ENCODE measurements at places on chromosomes 6 and 20.

DNA sequence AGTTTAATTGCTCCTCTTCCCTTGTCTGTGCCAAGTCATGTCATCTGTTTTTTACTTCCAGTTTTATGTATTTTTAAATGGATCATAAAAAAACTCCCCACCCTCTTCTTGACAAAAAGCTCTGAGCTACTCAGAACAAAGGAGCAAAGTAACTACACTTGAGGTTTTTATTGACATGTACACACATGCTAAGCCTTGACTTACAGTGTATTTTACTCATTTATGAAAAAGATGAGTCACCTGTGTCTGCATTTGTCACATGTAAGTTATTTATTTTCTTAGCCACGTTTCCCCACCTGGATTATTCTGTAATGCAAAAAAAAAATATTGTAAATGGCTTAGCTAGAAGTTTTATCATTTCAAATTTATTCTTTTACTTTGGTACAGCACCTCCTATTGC is 628.8 kb upstream of the SLC35B3 start:
- peak; percentile 5 for DNase-seq

- no peak for DNase-seq
These were observed 135.6 kb upstream of the SLC22A23 start for GRCh38 chr6:3592371-3592941.

DNA sequence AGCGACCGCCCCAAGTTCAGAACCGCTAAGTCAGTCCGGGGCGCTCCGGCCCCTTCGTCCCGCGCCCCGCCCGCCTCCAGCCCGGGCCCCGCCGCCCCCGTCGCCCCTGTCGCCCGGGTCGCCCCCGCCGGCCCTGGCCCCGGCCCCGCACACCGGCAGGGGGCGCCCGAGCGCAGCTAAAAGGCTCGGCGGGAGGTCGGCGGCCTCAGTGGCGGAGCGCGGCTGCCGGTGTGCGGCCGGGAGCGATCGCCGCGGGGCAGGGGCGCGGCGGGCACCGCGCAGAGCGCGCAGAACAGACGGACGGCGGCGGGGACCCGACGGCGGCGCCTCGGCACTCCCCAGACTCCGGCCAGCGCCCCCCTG is at the start of gene FNDC1:
Gene FNDC1, plus strand, starts transcription at position 208 of the 363 bp plus-strand sequence. CDS start 197 bp downstream, outside the sequence.
- peak; percentile 54 for DNase-seq

DNA sequence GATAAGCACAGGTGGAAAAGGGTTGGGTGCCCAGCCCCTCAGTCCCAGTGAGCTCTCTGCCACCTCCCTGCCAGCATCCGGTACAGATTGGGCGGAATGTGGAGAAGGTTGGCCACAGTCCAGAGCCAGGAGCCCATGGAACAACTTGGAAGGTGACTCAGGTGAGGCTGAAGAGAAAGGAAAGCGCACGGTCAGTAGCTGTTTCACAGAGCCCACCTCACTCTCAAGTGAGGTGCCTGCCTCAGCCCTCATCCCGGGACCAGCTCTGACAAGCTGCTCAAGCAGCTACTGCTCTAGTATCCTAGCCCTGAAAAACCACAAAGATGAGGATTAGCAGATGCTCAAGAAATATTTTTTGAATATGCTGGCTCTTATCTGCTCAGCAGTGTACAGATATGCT is 1.1 kb upstream of the MMP24OS start:
- no peak for DNase-seq

DNA sequence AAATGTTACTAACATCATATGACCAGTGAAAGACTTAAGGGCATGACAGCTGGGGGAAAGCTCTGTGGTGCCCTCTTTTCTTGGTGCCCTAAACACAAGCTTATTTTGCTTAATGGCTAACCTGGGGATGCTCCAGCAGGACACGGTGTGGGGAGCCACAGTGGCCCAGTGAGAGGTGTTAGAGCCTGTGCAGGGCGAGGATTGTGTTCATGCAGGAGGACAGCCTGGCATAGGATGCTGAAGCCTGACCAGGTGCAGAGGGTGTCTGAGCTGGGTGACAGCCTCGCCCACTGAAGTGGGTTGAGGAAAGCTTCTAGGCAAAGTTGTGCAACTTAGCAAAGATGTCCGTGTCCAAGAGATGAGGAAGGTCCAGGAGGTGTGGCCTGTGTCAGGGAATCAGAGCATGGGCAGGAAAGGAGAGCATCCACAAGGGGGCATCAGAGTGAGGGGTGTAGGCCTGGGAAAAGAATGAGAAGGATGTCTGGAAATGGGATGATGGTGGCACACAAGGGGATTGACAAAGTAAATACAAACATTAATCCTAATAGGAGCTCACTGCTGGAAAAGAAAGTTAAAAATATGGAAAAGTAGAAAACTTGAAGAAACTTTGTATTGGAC is 33.9 kb downstream of the SLC17A4 start:
- no peak for DNase-seq

DNA sequence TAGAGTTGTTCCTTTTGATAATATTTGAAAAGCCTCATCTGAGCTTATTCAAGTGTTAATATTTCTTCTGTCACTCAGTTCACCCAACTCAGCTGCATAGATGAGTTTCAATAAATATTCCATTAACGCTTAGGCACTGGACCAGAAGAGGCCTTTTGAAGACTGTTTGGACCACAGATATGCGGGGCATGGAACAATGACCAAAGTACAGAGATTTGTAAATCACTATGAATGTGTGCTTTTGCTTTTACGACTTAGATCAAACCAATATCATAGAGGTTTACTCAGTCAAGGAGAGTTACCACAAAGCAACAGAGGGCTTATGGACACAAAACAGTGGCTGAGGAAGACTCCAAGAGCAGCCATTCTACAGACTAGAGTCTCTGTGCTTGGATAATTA is 99.9 kb downstream of the RTN4IP1 start:
- DNase-seq, result no peak

- no peak for DNase-seq
These were observed 64.5 kb downstream of the REPS1 start for GRCh38 chr6:138923561-138923960.

DNA sequence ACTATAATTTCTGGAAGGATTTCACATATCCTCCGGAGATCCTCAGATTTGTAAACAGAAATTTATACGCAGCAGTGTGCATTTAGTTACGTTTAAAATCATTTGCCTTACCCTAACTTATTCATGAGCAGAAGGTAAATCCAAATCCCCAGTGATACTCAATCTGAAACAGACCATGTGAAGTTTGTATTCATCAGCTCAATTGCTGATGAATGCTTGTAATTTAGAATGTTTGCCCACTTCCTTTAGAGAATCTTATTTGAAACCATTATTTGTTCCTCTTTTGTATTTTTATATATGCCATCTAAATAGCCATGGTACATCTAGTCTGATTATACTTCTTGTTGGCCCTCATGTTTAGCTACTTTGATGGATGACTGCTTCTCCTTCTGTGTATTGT is 15.4 kb downstream of the TAAR1 start:
- DNase-seq, result no peak

DNA sequence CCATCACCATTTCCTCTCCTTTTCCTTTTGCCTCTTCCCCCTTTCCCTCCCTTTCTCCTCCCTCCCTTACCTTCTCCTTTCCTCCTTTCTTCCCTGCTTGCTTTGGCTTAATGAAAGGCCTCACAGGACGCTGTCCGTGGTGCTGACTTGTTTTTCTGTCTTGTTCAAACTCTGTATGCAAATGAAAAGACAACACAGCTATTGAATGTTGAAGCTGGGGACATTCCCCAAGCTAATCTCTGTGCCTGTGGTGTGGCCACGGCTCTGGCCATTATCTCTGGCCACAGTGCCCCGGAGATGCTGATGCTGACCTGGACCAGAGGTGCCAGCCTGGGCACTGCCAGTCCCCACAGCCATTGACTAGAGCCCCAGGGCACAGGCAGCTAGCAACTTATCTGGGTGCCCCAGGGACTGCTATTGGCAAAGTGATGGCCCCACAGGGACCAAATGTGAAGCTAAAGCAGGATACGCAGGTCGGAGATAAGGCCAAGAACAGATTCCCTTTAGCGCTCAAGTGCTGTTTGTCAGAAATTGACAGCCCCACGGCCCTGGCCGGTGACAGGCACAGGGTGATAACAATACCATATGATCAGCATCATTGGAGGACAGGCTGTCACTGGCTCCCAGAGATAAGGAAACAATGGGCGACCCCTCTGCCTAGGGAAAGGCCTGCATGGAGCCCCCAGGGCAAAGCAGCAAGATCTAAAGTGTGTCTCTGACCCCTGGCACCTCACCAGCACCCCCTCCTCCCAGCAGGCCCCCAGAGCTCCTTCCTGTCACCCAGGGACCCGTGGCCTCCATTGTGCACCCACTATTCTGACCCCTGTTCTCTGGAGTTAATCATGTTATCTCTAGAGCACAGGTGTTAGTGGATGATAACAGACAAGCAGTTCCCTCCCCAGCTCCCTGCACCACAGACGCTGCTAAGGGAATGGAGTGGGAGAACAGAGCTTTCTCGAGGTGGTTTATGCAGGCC is 31.6 kb upstream of the SLC32A1 start:
- no peak for DNase-seq

DNA sequence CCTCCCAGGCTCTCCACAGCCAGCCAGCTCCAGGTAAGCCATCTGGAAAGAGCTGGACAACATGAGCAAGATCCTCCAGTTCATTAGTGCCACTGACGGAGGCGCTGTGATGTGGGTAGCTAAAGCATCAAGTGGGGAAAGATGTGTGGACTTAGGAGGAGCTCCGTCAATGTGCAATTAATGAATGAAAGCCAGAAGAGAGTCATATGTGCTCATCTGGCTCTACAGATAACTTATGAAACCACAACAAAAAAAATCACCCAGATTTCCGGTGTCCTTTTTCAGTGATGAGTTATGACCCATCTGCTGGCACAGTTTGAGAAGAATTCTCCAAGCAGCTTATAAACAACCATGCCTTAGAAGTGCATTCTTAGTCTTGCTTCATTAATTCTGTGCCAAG is 311.7 kb upstream of the PLCB4 start:
- DNase-seq, result no peak

DNA sequence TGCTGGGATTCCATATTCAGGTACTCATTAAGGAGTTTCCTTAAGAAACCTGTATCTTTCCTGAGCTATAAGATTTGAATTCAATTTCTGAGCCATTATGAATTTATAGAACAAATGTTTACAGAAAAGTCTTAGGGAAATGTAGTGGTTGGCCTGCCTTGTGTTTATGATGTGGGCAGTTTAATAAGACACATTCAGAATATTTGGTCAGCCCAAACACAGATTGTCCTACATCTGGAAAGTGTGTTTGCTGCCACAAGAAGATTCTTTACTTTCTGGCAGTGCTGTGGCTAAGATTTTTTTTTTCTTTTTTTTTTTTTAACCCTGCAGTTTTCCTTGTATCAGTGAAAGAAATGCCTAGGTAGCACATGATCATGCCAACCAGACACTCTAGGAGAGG is 15.2 kb downstream of the TBX18 start:
- DNase-seq, result no peak

- DNase-seq, result no peak
These were observed 956.6 kb downstream of the KIF16B start for GRCh38 chr20:15616626-15617025.

DNA sequence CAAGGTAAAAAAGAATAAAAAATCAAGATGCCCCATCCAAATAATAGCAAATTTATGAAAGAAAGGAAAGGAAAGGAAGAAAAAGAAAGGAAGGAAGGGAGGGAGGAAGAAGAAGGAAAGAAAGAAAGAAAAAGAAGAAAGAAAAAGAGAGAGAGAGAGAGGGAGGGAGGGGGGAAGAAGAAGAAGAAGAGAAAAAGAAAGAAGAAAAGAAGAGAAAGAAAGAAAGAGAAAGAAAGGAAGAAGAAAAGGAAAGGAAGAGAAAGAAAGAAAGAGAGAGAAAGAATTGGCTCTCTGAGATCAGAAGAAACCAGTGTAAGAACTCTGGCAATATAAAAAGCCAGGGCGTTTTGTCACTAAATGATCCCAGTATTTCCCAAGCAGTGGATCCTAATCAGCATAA is 401.7 kb downstream of the EPHA7 start:
- DNase-seq, result no peak
